Bone marrow (tissue), 2 donors: ENCODE measurements at places on chromosomes 13 and 19.

DNA sequence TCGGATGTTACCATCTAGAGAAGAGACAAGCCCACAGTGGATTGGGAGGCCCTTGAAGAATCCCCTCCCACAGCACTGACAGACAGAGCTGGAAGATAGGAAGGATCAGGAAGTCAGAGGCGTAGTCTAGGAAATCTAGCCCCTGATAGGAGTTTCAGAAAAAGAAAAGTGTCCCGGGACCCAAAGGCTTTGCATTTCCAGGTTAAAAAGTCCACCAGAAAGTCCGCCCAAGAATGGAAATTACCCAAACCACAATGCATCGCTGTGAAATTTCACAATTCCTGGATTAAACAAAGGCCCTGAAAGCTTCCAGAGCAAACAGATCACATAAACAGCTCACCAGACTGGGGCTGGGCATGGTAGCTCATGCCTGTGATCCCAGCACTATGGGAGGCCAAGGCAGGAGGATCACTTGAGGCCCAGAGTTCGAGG, 146.9 kb downstream of the KDM4B start:
- DNase-seq, result no peak

DNA sequence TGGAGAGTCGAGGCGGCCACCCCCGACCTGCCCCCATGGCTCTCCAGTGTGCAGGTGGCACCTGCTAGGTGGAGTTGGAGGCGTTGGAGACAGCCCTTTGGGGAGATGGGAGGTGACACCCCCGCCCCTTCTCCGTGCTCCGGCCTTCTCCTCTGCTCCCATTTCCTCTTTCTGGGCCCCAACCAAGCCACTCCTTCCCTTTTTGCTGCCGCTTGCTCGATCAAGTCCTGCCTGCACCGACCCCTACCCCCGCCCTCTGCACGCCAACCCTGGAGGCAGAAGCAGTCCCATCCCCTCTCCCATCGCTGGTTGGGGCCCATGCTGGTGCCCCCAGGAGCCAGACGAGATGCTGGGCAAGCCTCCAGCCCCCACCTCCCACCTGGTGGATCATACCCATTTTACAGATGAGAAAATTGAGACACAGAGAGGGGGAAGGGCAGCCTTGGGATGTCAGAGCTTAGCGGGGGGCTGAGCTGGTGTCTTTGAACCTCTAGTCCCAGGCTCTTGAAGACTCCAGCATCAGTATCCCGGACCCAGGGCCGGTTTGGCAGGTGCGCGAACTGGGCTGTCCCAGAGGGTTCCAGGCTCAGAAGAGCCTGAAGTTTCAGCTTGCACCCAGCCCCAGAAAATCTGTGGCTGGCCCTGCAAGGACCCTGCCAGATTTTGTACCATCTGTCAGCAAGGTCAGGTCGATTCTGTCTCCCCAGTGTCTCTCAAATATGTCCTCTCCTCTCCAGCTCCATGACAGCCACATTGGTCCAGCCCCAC, 10.3 kb downstream of the GNA15 start:
- DNase-seq, result no peak

GRCh38 chr13:65553096-65553727, 1676.9 kb downstream of the PCDH9 start:
- DNase-seq, result no peak

- DNase-seq, result no peak
Observed at GRCh38 chr13:92821324-92821723, 405.3 kb upstream of the GPC6 start.

- DNase-seq, result no peak
Observed at GRCh38 chr13:98462241-98462882, 114.5 kb downstream of the STK24 start.

- peak; percentile 24 for DNase-seq
Observed at GRCh38 chr19:17346109-17346671, 8.8 kb downstream of the GTPBP3 start.

DNA sequence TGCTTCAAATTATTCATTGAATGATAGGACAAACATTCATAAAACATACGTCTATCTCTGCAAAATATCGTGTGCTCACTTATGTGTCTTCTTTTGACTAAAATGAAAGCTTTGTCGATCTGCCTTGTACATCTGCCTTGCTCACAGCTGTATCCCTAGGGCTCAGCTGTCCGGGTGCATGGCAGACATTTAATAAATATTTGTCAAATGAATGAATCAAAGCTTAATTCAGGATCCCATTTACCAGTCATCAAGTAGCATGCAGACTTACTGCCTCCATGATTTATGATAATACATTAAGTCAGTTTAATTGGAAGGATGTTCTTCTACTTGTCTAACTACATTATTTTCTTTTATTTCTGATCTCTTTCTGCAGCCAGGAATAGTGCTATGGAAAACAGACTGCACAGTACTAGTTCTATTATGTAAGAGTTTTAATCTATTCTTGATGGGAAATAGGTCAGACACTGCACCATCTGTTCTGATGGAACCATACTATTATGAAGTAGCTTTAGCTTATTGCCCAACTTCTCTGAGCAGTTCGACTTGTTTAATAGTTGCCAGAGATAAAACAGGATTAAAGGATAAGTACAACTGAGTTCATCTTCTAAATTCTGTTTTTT, 13.2 kb downstream of the SLC46A3 start:
- DNase-seq, result no peak

GRCh38 chr19:4069331-4069959, 2.7 kb upstream of the ZBTB7A start:
- peak; percentile 3 for DNase-seq

DNA sequence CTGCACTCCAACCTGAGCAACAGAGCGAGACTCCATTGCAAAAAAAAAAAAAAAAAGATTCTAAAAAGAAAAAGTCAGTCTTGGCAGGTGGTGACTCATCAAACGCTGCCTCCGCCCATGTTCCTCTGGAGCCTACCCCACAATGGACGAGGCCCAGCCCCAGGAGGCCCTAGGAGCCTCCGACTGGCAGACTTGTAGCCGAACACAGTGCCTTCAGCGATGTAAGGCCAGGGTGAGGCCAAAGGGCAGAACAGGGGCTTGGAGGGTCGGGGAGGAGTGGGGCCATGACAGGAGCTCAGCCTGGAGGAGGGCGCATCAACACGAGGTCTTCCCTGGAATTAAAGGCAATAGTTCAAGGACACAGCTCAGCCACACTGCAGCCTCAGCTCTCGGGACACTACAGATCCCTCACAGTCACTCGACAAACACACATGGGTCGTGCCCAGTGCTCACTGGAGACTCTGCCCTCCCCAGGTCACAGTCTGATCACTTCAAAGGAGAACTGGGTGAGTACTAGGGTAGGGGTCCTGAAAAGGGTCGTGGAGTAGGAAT, 5.1 kb downstream of the USE1 start:
- peak; percentile 15 for DNase-seq

GRCh38 chr19:44925114-44925891, 10.9 kb downstream of the APOC1 start:
- no peak for DNase-seq

DNA sequence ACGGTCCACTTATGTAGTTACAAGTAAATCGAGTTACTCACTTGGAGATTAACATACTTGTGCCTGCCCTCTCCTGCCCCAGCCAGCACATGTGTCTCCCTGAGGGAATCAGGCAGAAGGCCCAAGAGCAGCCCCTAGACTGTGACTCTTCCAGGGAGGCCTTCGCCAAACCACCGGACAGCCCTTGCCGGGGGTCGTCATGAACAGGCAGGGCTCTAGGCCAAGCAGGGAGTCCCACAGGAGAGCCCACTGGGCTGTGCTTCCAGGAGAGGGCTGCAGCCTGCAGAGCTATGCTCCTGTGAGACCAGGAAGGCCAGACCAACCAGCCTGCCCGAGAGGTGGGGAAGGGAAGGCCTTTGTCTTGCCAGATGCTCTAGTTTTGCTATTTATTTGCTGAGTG, 283.3 kb downstream of the FOXO1 start:
- no peak for DNase-seq

GRCh38 chr19:44912854-44913253, 1.6 kb upstream of the APOC1 start:
- DNase-seq, result no peak

DNA sequence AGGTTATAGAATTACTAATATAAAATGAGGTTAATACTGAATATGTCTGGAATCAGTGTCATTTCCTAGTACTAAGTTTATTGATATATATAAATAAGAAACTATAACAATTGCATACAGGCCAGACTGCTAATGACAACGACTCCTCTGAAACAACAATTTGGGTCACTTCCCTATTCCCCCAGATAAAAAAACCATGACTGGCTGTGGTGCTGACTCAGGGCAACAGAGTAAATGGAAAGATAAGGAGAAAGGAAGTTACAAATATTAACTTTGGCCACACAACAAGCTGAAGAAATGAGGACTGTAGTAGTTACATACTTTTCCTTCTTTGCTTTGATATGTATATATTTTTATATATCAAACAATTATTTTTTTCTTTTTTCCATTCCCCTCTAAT, 263.7 kb upstream of the PCDH9 start:
- no peak for DNase-seq

- DNase-seq, result no peak
Observed at GRCh38 chr13:113122550-113123225, at the start of gene F10. TSS of gene F10 (plus strand) at chr13:113122799. CDS start at chr13:113122856, 57 bp downstream.

- no peak for DNase-seq
Observed at GRCh38 chr13:57630661-57631595, 616 bp upstream of the PCDH17 start.

DNA sequence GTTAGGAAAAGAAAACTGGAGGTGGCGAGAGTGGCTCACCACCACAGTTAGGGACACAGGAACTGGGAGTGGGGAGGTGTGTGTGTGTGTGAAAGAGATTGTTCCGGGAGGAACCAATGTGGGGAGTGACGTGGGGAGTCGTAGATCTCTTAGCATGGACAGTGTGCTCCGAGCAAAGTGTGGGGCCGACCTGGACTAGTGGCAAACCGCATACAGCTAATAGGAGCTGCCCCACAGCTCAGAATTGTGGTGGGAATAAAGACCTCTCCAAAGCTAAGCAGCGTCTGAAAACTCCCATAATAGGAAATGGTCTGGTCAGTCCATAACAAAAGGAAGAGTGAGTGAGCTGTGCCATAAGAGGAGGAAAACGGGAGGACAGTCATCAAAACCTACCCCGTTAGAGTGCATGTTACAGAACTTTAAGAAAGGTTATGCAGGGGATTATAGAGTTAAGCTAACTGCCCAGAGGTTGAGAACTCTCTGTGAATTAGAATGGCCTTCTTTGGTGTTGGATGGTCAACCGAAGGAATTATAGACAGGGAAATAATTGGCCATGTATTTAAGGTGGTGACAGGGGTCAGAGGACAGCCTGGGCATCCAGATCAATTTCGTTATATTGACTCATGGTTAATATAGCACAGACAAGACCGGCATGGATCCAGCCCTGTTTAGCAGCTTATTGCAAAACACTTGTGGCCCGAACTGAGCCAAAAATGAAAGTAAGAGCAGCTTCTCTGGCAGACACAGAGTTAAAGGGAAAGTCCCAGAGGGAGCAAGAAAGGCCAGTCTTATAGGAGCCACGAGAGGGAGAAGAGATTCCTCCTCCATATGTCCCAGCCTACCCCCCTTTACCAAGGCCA, 8.9 kb upstream of the SLC15A1 start:
- no peak for DNase-seq

DNA sequence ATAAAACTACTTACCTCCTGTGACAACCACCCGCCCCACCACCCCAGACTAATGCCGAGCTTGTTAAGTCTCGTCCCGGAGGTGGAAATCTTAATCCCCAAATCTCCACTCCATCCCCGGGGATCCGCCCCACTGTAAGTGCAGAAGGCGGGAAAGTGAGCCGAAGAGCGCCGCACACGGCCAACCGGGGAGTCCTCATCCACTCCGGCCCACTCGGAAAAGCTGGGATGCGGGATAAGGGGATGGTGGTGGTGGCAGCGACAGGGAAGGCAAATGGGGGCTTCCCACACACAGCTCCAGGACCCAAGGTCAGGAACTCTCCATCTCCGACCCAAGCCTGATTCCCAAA, 621 bp downstream of the FBL start:
- DNase-seq, result no peak

- DNase-seq, result no peak
Observed at GRCh38 chr13:101726681-101727080, 274.2 kb downstream of the ITGBL1 start.

GRCh38 chr19:2978772-2979171, 1.4 kb downstream of the TLE6 start:
- no peak for DNase-seq

DNA sequence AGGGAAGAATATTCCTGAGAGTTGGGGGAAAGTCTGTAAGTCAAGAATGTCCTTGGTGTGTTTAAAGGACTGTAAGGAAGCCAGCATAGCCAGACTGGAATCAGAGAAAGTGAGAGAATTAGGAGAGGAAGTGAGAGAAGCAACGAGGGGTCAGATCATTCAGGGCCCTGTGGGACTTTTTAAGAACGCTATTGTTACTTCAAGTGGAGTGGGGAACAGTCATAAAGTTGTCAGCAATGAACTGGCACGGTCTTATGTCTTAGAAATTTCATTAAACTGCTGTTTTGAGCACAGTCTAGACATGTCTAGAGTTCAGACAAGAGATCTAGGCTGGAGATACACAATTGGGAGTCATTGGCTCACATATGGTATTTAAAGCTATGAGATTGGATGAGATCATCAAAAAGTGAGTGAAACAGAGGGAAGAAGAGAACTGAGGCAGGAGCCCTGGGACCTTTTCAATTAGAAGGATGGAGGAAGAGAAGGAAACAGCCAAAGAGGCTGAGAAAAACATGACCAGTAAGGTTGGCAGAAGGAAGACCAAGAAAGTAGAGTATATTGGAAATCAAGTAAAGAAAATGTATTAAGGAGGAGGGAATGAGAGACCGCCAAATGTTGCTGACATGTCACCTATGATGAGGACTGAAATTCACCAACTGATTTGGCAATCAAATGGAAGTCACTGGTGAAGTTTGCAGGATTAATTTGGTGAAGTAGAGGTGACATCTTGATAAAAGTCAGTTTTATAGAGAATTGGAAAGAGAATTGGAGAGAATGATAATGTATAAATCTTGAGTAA, 263.5 kb downstream of the GPC5 start:
- DNase-seq, result no peak

GRCh38 chr13:40776681-40777165, 5.7 kb upstream of the MRPS31 start:
- peak; percentile 17 for DNase-seq

DNA sequence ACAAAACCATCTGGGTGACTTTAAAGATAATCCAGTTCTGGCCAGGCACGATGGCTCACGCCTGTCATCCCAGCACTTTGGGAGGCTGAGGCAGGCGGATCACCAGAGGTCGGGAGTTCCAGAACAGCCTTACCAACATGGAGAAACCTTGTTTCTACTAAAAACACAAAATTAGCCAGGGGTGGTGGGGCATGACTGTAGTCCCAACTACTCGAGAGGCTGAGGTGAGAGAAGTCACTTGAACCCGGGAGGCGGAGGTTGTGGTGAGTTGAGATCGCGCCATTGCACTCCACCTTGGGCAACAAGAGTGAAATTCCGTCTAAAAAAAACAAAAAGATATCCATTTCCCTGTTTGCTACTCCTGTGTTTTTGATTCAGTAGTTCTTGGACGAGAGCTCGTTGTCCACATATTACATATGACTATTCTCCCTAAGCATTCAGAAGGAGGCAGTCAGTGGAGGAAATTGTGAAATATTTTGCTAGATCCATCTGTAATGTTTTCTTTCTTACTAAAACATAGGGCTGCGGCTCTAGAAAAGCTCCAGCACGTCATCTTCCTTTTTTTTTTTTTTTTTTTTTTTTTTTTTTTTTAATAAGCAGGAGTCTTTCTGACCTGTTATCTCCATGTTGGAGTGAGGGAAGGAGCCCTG, 33.6 kb downstream of the ZNF701 start:
- no peak for DNase-seq
